ENCODE measurements at places on chromosomes 2 and 18.

GRCh38 chr2:196725882-196726281 lies 73.6 kb downstream of the GTF3C3 start:
- DNase-seq = no peak

DNA sequence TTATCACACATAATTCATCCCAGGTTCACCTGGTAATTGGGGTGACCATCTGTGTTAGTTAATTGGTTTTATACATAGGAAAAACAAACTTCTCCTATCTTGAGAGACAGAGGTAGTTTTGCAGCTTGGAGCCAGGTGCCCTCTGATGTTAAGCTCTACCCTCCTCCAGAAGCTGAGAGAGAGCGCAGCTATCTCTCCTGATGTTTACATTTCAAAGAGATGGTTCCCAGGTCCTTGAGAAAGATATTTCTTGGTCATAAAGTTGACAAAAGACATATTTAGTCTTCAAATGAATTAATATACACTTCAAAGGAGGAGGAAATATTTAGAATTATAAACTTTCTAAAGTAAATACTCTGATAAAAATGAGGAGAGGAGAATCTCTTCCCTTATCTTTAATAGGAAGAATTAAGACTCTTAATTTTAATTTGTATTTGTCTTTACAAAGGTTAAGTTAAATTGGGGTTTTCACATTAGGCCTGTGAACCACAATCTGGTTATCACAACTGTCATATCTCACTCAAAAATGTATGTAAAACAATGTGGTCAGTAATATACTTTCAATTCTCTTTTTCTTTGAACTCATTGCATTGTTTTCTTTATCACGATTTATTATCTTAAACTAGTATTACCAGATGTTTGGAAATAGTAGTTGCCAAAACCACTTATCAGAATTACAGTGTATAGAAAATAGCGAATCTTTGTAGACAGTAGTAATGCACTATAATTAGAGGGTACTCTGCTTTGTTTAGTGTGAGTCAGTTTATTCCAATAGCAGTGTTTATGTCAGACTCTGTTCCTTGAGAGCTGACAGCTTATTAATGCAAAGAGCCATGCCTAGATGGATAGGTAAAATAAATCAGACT lies 26.8 kb downstream of the SERPINB4 start:
- no peak for DNase-seq

GRCh38 chr18:66457245-66457644 lies 146.6 kb downstream of the CDH19 start:
- DNase-seq = no peak

- DNase-seq = no peak
These were observed 753.6 kb upstream of the GCFC2 start for GRCh38 chr2:76464310-76464709.

DNA sequence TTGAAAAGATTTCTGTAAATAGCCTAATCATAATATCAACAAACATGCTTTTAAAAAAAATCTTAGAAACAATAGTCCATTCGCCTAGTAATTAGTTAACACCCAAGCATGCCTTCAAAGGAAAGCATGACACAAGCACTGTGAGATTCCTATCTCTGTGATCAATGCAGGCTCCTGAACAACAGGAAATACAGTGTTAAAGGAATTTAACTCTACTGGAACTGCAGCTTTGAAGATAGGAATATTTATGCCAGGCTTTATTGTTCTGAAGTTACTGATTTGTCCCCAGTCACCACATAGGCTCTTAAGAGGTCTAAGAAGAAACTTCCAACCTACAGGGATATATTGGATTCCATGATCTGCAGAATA lies 15.4 kb upstream of the FAM124B start:
- no peak for DNase-seq

- peak; percentile 17 for DNase-seq
These were observed 124.2 kb downstream of the LPIN1 start for GRCh38 chr2:11870584-11870983.

DNA sequence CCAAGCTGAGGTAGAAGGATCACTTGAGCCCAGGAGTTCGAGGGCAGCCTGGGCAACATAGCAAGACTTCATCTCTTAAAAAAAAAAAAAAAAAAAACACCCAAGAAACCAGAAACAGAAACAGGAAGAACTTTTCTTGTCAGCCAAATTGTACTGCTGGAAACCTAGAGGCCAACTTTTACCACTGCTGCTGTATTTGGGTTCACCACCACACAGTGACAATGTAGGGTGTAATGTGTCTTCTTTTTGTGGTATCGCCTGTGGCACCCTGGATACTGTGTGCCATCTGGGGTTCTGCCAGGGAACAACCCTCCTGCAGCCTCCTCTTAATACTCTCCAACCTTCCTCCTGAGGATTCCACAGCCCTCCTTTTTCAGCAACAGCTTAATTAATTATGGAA lies 72.6 kb downstream of the STK39 start:
- DNase-seq = no peak

DNA sequence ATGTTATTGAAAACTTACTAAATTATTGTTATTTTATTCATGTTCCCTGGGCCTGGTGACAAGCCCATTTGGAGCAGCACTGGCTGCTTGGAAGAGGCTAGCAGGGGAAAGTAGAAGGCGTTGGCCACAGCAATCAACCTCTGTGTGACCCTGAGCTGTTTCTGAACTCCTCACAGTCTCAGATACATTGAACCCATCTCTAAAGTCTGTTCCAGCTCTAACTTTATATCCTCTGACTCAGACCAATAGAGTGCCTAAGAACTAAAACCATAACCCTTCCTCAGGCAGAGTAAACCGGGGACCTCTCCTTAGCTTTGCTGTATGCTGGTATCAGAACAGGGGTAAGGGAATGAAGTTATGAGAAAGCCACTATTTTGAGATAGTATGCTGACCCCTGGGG lies 96.4 kb upstream of the NOL4 start:
- DNase-seq = no peak

DNA sequence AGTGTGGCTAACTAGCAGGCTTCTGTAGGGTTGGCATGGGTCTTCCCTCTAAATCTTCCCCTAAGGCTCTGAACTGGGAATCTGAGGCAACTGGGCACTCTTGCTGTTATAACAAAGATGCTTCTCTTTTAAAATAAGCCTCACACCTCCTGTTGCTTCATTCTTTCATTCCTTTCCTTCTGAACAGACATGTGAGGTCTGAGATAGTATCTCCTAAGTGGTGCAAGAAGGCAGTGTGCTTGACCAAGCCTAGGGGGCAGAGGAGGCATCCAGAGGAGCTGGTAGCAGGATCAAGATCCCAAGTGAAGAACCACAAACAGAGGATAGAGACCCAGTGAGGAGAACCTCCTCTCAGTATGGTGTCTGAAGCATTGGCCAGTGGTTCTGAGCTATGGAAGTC lies 90.9 kb downstream of the TTC27 start:
- no peak for DNase-seq

GRCh38 chr2:120396013-120396860 lies 50.3 kb downstream of the INHBB start:
- DNase-seq = no peak

GRCh38 chr2:44722026-44722625 lies 219.4 kb upstream of the SIX3 start:
- DNase-seq = no peak

DNA sequence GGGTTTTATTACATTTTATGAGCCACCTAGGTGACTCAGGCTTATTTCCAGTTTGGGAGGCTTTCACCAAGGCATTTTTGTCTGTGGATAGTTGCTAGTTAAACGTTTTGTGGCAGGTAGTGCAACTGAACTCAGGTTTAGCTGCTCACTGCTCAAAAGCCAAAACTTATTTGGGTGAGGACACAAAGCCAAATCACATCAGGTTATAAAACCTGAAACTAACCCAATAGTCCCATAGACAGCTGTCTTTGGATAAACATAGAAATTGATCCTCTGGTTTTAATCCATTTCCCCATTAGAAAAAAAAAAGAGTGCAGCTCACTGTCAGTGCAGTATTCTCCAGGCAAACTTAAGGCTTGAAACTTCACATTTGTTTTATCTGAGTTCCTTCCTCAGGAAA lies 362.6 kb upstream of the TFPI start:
- no peak for DNase-seq

DNA sequence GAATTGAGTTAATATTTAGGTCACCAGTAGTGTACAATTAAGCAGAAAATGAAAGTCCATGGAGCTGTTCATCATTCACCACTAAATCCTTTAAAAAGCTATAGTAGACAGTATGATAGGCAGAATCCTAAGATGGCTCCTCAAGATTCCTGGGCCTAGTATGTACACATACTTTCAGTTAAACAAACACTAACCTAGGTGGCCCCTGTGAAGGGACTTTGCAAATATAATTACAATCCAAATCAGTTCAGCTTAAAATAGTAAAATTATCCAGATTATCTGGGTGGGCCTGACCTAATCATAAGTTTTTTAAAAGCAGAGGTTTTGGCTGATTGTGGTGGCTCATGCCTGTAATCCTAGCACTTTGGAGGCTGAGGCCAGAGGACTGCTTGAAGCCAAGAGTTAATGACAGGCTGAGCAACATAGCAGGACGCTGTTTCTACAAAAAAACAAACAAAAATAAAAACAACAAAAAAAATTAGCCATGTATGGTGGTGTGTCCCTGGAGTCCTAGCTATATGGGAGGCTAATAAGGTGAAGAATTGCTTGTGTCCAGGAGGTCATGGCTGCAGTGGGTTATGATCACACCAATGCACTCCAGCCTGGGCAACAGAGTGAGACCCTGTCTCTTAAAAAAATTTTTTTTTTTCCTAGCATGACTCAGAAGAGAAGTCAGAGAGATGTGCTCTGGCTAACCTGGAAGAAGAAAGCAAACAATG lies 13.9 kb downstream of the MEX3C start:
- no peak for DNase-seq
